ENCODE measurements at places on chromosomes 2 and 18.

DNA sequence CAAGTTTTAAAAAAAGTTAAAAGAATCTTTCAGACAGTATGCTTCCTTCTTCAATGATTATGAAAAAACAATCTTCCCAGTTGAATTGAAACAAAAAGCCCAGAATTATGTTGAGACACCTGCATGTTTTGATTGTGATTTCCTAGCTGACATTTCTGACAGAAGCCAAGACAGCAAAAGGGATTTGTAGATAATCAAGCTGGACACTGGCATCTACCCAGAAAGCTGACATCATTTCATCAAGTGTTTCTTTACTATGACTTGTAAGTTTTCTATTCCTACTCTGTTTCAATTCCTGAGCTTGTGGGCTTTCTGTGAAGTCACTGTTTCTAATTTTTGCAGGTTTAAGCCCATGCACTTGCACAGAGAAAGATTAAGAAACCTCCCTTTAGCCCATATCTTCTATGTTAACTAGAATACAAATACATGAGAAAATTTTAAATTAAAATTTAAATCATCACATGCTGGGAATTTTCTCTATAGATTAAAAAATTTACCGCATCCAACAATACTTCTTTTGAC lies 82.9 kb upstream of the CCDC85A start:
- no peak for DNase-seq

DNA sequence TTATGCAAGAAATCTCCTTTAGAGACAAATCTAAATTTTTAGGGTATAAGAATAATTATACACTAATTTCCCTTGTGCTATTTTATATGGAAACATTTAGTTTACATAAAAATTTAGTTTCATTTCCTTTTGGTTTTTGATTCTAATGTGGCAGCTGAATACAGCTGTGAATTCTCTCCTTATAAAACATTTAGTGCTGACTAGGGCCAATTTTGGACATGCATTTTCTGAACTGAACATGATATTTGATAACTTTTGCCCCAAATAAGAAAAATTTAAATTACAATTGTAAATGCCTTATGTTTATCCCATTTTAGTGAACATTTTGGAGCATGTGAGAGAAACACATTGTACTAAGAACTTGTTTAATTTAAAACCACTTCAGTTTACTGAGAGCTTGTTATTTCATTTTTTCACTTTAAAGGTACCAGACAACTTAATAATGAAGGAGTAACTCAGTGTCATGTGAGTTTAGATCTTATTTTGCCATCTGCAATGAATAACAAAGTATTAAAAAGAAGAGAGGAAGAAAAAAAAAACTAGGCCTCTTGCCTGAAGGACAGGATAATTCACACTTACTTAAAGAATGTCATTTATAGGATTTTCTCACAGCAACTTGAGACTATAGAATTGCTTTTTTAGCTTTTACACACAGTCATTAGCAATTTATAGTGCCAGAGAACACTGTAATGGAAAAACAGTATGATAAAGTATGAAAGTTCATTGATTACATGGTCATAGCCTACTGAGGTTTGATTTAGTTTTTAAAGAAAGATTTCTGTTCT lies 209.7 kb downstream of the ERBB4 start:
- no peak for DNase-seq

DNA sequence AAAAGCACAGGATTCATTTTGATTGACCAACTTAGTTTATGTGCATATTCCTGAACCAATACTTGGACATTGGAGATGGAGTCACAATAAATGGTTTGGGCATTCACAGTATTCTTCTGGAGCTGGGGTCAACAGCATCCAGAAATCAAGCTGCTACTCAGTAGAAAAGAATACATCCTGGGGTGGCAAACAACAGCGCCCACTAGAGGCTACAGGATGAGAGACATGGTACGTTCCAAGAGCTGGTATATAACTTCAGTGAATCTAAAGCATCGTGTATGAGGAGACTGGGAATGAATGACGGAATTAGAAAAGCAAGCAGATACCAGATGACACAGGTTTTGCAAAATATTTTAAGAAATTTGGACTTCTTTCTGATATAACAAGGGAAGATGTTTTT lies 142.9 kb upstream of the FIGN start:
- DNase-seq: no peak

- DNase-seq: no peak
These were observed 14.7 kb downstream of the KLF7 start for GRCh38 chr2:207151048-207151447.

GRCh38 chr18:70500748-70501147 lies 211.9 kb downstream of the SOCS6 start:
- no peak for DNase-seq

- no peak for DNase-seq
These were observed 492.7 kb upstream of the DDX18 start for GRCh38 chr2:117321816-117322215.

All from activated gamma-delta T cell treated with Interleukin-2 at 50 U/mL for 16 hours (primary cell).